Ovary (tissue), 10 donors: ENCODE measurements at places on chromosomes 1 and 21. TPM values are rescaled to one million over a fixed set of nuclear protein-coding genes. Genes with fewer than 3 reads are reported as not detected.

The IQGAP3 gene
- 1.2 TPM for total RNA-seq

DNA sequence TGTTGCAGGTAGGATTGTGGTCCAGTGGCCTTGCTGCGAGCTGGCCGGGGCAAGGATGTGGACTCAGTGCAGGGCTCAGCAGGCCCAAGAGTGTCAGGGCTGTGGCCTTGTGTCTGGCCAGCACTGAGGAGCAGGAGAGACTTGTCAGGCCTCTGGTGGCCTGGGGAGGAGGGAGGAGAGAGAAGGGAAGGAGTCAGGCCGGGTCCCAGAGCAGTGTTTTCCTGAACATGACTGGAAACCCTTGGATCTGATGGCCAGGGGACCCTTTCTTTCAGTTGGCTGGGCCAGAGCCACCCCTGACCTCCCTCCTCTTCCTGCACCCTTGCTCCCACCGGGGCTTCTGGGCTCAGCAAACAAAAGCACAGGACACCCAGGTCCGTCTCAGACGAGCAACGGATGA lies 5.1 kb downstream of the IBA57 start:
- peak; percentile 23 for DNase-seq

DNA sequence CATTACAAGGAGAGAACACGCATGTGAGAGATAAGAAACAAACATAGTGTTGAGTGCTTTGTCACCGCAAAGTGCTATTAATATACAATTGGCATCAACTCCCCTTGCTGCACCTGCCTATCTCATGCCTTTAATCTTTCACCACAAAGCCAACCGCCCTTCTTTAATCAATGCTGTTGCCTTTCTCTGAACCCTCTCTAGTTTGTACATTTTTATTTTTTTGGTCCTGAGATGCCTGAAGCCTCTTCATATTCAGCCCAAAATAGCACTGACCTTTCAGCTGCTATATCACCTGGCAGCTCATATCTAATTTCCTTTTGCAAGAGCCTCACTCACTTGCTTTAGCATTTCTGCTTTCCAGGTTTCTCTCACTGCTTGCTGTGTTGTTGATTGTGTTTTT lies 504.7 kb downstream of the NUF2 start:
- DNase-seq: no peak

DNA sequence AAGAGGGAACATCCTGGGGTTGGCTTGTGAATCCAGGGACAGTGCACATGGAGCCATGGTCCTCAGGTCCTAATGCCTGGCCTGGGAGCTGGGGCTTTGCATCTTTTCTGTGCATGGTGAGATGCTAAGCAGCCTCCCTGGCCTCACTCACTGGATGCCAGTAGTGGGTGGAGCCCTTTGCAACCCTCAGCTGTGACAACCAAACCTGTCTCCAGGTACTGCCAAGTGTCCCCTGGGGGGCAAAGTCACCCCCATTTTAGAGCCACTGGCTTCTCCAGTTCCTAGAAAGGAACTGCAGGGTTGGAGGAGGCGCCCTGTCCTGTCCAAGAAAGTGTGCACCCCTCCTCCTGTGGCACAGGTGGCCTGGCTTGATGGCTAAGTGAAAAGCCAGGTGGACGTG lies 44.6 kb upstream of the GRIK3 start:
- no peak for DNase-seq

DNA sequence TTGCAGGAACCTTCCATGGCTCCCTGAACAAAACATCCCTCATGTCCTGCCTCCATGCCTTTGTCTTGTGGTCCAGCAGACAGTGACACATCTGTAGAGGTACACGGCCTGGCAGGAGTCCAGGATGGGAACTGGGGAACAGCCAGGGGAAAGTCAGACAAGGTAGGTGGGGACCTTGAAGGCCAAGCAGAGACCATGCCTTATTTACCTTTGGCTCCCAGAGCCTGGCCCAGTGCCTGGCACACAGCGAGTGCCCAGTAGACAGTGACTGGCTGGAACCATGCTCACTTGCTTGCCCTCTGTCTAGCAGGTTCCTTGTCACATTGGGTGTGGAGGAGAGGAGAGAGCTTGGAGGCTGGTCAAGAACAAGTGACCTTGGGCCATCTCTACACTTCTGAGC lies 81.0 kb downstream of the BCAR3 start:
- no peak for DNase-seq

DNA sequence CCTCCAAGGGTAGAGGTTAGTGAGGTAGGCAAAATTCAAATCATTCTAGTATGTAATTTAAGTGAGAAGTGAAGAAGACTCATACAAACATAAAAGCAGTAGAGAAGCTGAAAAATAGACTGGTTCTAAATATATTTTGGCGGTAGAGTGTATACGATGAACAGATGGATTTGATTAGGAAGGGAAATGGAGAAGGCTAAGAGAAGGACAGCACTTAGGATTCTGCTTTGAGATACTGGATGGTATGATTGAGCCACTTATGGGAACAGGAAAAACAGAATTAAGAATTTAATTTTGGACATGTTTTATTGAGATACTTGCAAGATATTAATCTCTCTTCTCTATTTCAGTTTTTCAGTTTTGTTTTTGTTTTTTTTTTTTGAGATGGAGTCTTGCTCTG lies 60.1 kb downstream of the EPB41 start:
- no peak for DNase-seq

DNA sequence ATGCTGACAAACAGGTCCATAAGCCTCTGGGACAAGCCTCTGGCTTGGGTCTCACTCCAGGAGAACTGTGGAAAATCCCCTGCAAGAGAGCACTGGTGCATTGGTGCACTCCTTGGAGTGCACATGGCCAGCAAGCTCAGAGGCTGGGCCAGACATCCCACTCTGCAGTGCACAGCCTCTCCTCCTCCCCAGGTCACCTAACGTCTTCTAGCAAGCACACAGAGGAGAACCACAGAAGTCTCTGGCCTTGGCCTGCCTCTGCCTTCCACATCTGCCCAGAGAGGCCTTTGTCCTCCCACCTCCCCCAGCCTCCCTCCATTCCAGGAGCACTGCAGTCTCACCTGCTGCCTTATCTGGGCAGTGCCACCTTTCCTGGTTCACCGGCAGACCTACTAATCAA lies 4.2 kb downstream of the PGLYRP3 start:
- no peak for DNase-seq

GRCh38 chr1:25695090-25695770 lies 78.6 kb downstream of the MAN1C1 start:
- DNase-seq: peak; percentile 85

- DNase-seq: no peak
Observed at GRCh38 chr1:25036117-25036546, 106.1 kb upstream of the RUNX3 start.

- DNase-seq: no peak
Observed at GRCh38 chr1:201758499-201759050, 70.4 kb upstream of the IPO9 start.

- DNase-seq: no peak
Observed at GRCh38 chr1:7302873-7303272, 468.2 kb upstream of the VAMP3 start.
